ENCODE measurements at places on chromosomes 7 and 10. TPM values are rescaled to one million over a fixed set of nuclear protein-coding genes. Genes with fewer than 3 reads are reported as not detected.

DNA sequence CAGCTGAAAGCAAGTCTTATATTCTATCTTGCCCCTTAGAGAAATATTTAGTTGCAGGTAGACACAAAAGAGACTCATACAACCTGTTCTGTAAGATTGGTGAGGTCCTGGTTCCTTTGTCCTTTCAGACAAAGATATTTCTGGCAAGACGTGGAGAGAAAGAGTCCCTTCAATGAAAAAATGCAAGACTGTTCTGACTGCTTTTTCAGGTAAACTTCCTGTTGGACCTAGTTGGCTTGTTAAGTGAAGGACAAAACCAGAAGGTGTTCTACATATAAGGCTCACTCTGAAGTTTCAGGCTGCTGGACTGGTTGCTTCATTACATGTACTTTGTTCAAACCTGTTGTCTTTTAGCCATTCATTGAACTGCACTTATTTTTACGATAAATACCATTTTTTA, 119.0 kb upstream of the PTPRZ1 start:
- no peak overlapping the region for H3K27ac ChIP-seq
- no peaks in the 10 kb centered on the region for H3K27me3 ChIP-seq
- DNase-seq, result no peak
- H3K4me1 ChIP-seq, result no peaks in the 10 kb centered on the region
- H3K4me3 ChIP-seq, result no peak overlapping the region
- H3K36me3 ChIP-seq, result no peaks in the 10 kb centered on the region

DNA sequence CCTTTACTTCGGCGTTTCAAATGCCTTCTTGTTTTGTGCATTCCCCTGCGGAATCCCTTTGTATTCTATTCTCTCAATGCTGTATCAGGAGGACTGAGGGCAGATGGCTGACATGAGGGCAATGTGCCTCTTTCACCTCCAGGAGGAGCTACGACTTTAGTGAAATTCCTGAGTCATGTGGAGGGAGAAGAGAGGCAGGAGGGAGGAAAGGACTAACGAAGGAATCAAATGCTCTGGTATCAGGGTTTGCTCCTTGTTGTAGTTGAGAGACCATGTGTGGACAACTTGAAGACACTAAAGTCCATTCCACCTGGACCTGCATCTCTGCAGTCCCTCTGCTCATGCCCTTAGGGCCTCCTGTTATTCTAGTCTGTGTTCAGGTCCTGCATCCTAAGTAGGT, 40.2 kb upstream of the PRSS58 start:
- H3K4me3 ChIP-seq, result no peak overlapping the region
- no peaks in the 10 kb centered on the region for H3K36me3 ChIP-seq
- DNase-seq, result peak; percentile 23
- H3K27me3 ChIP-seq, result peaks cover 8% of the 10 kb centered on the region

Gene TBL2
- total RNA-seq, result 72.8 TPM

Gene SLC26A3
- total RNA-seq, result 18.1 TPM

Gene GIMAP7
- 0.33 TPM for total RNA-seq

Gene CLDN3
- total RNA-seq, result 53.7 TPM

GRCh38 chr7:93242106-93242505, 9.9 kb downstream of the VPS50 start:
- no peak for DNase-seq
- H3K36me3 ChIP-seq, result no peaks in the 10 kb centered on the region
- no peak overlapping the region for H3K4me3 ChIP-seq
- no peaks in the 10 kb centered on the region for H3K4me1 ChIP-seq
- H3K27me3 ChIP-seq, result no peaks in the 10 kb centered on the region
- H3K27ac ChIP-seq, result no peak overlapping the region

Gene TMEM196
- total RNA-seq, result 0.17 TPM

Gene TAS2R5
- total RNA-seq, result 5.1 TPM

DNA sequence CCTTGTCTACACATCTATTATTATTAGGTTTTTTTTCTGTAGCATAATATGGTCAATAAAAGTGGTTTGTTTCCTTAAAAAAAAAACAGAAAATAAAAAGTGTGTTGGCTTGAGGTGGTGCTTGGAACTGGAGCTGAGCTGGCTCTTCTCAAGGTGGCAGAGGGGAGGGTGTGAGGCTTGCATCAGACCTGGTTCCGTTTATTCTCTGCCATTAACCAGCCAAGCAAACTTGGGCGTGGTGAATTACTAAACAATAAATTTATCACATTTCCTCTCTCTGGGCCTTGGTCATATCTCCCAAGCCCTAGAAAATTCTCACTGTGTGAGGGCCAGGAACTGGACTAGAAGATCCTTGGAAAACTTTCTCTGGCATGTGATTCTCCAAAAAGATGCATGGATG, 427.5 kb upstream of the MKI67 start:
- DNase-seq, result no peak
- H3K4me1 ChIP-seq, result no peaks in the 10 kb centered on the region
- H3K36me3 ChIP-seq, result no peaks in the 10 kb centered on the region
- no peak overlapping the region for H3K4me3 ChIP-seq
- no peaks in the 10 kb centered on the region for H3K27me3 ChIP-seq
- no peak overlapping the region for H3K27ac ChIP-seq

Gene CYP26A1
- 0.80 TPM for total RNA-seq

Gene GFRA1
- total RNA-seq, result 2.9 TPM

Gene ZPBP
- not detected for total RNA-seq

DNA sequence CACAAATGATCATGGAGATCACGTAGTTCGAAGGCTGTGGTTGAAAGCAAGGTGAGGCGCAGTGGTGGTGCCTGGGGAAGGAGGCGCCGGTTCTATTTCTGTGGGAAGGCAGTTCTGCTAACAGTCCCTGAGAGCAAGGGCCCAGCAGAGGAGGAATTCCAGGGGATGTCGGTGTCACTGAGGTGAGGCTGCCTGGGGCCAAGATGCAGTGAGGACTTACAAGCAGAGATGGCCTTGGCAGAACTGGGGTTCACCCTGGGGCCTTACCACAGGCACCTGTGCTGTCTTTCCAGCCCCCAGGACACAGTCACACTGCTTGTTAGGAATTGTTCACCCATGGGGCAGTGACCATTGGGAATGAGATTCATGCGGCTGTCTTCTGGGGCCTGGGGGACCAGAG, 26.7 kb downstream of the GBX1 start:
- H3K4me3 ChIP-seq, result no peak overlapping the region
- H3K36me3 ChIP-seq, result no peaks in the 10 kb centered on the region
- H3K4me1 ChIP-seq, result no peaks in the 10 kb centered on the region
- DNase-seq, result no peak
- H3K27me3 ChIP-seq, result no peaks in the 10 kb centered on the region

Gene PTPRZ1
- 5.0 TPM for total RNA-seq

DNA sequence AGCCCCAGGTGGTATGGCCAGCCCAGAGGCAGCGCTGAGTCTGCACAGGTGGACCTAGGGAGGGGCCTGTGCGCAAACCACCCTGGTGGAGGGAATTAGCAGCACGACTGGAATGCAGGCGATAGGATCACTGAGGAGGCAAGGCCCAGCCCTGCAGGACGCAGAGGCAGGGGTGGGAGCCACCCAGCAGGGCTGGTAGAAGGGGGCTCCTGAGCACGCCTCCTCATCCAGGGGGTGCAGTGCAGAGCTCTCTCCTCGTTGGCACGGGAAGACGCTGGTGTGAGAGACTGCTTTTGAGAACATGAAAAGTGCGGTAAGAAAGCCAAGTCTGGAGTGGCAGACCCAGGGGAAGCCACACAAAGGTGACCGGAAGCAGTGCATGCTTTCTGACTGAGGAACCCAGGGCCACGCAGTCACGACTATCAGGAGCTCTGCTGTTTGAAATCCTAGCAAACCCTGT, 6.0 kb downstream of the FXYD4 start:
- H3K36me3 ChIP-seq, result no peaks in the 10 kb centered on the region
- DNase-seq, result peak; percentile 66

DNA sequence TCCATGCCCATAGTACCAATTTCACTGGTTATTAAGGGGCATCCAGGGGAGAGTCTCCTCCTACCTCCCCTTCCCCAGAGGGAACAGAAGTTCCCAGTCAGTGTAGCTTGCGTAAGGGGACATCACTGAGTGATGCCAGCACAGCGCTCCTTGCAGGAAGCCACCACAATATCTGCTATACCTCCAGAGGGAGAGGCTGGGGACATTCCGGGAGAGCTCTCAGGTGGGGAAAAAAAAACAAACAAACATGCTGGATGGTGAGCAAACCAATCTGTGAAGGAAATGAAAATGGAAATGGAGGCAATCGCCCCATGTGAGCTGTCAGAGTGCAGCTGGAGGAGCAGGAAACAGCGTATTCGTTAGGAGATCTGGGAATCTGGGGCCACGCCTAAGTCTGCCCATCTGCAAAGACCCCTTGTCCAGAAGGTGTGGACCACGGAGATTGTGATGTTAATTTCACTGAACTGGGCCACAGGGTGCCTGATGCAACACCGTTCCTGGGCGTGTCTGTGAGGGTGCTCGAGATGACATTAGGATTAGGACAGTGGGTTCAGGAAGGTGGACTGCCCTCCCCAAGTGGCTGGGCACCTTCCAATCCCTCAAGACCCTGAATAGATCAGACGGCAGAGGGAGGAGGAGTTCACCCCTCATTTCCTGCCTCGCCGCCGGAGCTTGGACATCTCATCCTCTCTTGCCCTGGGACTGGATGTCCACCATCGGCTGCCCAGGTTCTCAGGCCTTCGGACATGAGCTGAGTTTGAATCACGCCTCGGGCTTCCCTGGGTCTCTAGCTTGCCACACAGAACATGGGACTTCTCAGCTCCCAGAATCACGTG, 30.5 kb downstream of the GNA12 start:
- no peaks in the 10 kb centered on the region for H3K36me3 ChIP-seq
- no peak overlapping the region for H3K4me3 ChIP-seq
- no peak for DNase-seq
- no peak overlapping the region for H3K27ac ChIP-seq
- H3K27me3 ChIP-seq, result no peaks in the 10 kb centered on the region

Gene HOXA11
- total RNA-seq, result 6.4 TPM

GRCh38 chr10:33794460-33794859, 460.0 kb upstream of the NRP1 start:
- H3K4me1 ChIP-seq, result peaks cover 6% of the 10 kb centered on the region
- H3K27ac ChIP-seq, result no peak overlapping the region
- DNase-seq, result no peak
- H3K27me3 ChIP-seq, result no peaks in the 10 kb centered on the region
- H3K4me3 ChIP-seq, result no peak overlapping the region
- H3K36me3 ChIP-seq, result no peaks in the 10 kb centered on the region

GRCh38 chr10:11430421-11431215, 180.8 kb downstream of the USP6NL start:
- no peak overlapping the region for H3K27ac ChIP-seq
- H3K36me3 ChIP-seq, result no peaks in the 10 kb centered on the region
- H3K4me3 ChIP-seq, result no peak overlapping the region
- no peaks in the 10 kb centered on the region for H3K4me1 ChIP-seq
- DNase-seq, result no peak

Gene AKR1C8
- total RNA-seq, result not detected

Gene SPDYE2B
- not detected for total RNA-seq

Measured in hepatocyte (in vitro differentiated cells).